Activated T-helper 1 cell treated with anti-CD3 and anti-CD28 coated beads, Interleukin-2, amount 50 U/mL, for 16 hours (primary cell): ENCODE measurements at places on chromosomes 7 and 10.

- no peak for DNase-seq
Observed at GRCh38 chr7:115356999-115357702, 435.3 kb downstream of the MDFIC start.

GRCh38 chr10:60534761-60535389 is 145.2 kb upstream of the ANK3 start:
- DNase-seq, result no peak

- no peak for DNase-seq
Observed at GRCh38 chr10:71059054-71059818, 153.1 kb upstream of the UNC5B start.

DNA sequence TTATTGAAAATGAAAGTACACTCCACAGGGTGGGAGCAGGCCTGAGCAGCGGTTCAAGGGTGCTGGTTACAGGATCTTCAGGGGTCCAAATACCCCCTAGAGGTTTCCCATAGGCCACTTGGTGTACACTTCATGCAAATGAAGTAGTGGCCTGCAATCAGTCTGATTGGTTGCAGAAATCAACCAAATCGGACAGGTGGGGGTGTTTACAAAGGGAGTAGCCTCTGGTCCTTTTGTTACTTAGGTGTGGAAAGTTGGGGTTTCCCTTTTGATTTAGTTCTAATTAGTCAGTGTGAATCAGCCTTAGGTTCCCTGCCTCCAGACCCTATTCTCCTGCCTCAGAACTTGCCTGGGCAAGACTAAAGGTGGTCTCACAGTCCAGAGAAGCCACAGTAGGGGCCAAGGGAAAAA is 49.6 kb downstream of the SYPL1 start:
- DNase-seq, result no peak

DNA sequence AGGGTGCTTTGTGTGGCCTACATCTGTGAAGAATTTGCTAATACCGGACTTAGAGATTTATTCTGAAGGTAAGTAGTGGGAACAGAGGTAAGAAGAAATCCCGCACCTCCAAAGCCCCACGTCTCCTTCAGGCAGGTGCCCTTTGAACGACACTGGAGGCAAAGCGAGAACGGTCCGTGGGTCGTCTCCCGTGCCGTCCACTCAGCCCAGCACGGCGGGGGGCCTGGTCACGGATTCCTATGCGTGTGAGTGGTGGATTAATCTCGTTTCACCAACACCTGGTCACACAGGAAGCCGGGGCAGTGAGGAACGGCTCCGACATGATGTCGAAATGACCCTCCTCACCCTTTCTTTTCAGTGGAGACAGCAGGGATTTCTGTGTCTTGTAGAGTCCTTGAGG is 21.0 kb upstream of the ZFAND2A start:
- no peak for DNase-seq

- DNase-seq, result no peak
Observed at GRCh38 chr7:133572843-133573242, 320.0 kb downstream of the EXOC4 start.

GRCh38 chr7:92838934-92839333 is 2.6 kb upstream of the CDK6 start:
- DNase-seq, result no peak

GRCh38 chr7:142592664-142593063 is 156.6 kb upstream of the PRSS1 start:
- DNase-seq, result no peak

DNA sequence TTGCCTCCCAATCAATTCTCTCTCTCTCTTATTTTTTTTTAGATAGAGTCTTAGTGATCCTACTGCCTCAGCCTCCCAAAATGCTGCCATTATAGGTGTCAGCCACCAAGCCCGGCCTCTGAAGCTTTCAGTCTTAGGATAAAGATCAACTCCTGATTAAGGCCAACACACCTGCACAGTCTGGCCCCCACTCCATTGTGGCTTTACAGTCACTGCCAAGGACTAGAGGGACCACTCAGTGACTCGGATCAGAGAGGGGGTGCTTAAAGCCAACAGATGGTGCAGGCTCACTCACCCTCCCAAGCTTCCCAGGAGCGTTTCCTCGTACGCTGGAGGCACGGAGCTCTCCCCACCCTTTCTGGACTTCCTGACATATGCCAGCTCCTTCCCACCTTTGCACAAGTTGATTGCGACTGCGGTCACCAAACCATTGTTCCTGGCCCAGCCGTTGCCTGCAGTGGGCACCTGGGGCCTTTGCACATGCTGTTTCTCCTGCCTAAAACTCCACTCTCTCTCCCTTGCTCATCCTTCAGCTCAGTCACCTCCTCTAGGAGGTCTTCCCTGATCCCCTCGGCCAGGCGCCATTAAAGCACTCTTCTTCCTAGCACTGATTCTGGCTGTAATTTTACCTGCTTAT is 1.7 kb upstream of the CDH23 start:
- DNase-seq, result no peak

DNA sequence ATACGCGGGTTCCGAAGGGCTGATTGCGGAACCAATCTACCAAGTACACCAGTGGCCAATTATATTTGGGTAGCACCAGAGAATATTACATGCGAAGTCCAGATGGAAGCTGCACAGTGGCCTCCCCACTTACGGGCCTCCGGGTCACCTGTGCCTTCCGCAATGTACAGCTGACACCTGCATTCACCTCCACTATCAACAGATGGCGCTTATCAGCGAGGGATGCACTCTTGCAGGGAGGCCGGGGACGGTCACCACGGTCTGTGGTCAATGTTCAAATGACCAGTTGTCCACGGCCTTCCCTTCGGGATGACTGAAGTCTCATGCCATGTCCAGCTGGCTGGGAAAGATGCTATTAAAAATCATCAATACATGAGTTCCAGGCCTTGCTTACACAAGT is 47.6 kb downstream of the SLIT1 start:
- DNase-seq, result no peak

DNA sequence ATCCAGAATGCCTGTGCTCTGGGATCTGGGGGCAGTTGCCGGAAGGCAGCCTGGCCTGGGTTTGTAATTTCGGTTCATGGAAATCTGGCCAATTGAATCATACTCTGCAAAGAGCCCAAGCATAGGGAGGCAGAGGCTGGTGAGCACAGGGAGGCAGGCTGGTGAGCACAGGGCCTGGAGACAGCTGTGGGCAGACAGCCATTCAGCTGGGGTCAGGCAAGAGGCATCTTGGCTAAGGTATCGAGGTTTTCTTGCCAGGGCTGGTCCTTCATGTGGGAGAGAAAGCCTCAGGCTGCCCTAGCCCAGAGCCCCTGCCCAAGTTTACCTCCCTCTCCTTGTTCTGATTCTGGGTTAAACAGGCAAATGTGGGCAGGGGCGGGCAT is 63.7 kb upstream of the BAIAP2L1 start:
- DNase-seq, result no peak

DNA sequence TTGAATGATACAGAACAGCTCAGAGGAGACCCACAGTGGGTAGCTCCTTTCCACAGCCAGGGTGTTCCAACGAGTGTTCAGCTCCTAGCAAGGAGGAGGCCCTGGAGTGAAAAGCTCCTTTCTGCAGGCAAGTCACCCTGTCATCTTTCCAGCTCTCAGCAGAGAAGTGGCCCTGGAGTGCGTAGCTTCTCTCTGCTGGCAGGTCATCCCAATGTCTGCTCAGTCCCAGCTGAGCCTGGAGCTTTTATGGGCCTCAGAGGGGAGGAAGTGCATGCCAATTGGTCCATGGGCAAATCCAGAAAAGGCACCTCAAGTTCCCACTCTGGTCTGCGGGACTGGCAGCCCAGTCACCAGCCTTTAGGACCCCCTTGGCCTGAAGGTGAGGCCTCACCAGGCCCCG is 30.8 kb upstream of the ZMYND11 start:
- DNase-seq, result no peak

DNA sequence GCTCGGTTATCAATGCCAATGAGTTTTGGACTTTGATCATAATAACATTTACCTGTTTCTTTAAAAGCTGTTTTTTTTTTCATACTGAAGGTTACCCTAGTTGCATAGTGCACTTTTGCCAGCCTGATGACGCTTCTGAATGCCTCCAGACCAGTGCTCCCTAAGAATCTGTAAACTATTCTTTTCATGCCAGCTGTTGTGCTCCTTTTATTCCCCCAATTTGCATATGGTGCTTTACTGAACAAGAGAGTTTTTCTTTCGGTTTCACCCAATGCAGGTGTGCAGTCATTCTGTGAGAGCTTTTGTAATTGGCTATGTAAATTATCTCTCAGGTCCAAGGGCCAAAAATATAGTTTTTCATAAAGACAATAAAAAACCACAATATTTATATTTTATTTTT is 48.1 kb upstream of the GLCCI1 start:
- no peak for DNase-seq

DNA sequence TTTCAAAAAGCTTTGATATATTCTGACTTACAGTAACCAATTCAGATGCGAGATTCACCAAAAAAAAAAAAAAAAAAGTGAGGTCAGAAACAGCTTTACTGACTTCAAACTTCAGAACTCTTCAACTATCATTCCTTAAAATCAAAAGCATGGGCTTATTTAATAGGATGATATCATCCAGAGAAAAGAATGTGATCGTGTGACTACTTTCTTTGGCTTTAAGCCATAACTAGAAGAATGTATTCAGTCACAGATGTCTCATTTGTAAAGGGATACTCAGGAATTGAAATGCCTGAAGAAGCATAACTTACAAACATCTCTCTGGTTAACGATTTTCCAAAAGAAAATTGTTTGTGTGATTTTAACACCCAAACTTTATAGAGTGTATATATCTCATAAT is 11.5 kb downstream of the TPK1 start:
- no peak for DNase-seq

GRCh38 chr10:35006836-35007235 is 83.3 kb downstream of the CUL2 start:
- DNase-seq, result no peak

DNA sequence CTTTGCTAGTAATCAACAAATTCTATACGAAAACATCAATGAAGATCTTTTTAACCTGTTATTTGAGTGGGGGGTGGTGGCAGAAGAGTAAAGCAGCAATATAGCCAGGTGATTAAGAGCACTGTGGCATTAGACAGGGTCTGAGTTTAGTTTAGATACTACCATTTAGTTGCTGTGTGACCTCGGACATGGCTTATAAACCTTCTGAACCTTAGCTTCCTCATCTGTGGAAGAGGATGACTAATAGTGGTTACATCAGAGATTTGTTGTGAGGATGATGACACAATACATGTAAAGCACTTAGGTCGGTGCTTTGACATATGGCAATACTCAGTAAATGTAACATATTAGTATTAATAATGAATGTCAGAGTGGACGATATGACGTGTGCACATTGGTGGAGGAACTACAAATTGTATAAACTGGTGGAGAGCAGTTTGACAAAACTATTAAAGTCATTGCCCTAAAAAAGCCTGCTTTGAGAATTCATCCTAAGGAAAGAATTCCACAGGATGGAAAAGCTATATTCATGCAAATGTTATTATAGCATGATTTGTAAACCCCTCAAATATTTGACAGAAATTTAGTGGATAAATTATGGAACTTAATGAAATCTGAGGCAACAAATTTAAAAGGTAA is 24.3 kb downstream of the SPAG6 start:
- DNase-seq, result no peak

- no peak for DNase-seq
Observed at GRCh38 chr7:111710839-111711380, 148.6 kb upstream of the IMMP2L start.

DNA sequence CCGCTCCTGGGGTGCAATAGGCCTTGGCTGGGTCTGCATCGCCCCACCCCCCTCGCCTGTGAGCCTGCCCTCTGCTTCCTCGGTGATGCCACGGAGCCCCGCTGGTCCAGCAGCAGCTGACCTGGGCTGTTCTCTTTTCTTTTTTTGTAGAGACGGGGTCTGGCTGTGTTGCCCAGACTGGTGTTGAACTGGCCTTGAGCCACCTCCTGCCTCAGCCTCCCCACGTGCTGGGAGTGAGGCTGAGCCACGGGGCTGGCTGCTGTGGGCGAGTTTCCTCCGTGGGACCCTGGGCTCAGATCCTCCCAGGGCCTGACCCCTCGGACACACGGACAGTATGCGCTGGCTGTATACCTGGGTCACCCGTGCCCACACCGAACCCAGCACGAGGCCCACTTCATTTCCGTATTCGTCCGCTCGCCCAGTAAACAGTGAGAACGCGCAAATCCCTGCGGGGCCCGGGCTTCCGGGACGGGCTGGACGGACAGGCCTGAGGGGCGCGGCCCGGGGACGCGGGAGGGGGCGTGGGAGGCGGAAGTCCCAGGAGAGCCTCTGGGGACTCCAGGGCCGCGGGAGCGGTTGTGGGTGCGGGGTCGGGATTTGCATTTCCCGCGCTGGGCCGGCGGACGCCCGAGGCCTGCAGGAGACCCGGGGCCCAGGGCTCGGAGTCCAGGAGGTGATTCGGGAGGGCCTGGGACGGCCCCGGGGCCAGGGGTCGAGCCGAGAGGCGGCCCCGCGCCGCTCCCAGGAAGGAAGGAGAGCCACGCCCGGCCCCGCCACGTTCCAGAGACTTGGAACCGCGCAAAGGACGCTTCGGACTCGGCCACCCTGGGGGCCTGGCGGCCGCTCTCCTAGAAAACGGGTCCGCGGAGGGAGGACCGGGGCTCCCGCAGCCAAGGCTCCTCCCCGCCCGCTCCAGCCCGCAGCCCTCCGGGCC is 57.7 kb upstream of the DNAJB6 start:
- no peak for DNase-seq

GRCh38 chr10:1107679-1108078 is 51.5 kb downstream of the WDR37 start:
- no peak for DNase-seq

- DNase-seq, result no peak
Observed at GRCh38 chr10:11842411-11842810, 19.3 kb downstream of the PROSER2 start.

DNA sequence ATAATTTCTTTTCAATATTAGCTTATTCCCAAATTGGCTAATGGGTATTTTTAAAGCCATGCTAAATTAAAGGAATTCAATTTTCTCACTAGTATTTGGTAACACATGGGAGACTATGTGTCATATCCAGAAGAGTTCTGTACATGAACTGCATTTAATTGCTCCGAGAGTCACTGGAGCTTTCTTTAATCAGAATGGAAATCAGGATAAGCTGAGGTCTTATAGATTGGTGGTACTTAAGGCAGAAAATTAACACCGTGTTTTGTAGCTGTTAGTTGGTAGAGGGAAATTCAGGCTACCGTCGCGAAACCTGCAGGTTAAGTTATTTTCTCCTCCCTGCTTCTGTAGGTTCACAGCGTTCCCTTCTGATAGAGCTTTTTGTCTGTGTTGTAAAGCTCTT is at the start of gene WEE2:
TSS of gene WEE2 (plus strand) at position 3 of the 400 bp plus-strand sequence. CDS start 406 bp downstream, outside the sequence.
- DNase-seq, result no peak

DNA sequence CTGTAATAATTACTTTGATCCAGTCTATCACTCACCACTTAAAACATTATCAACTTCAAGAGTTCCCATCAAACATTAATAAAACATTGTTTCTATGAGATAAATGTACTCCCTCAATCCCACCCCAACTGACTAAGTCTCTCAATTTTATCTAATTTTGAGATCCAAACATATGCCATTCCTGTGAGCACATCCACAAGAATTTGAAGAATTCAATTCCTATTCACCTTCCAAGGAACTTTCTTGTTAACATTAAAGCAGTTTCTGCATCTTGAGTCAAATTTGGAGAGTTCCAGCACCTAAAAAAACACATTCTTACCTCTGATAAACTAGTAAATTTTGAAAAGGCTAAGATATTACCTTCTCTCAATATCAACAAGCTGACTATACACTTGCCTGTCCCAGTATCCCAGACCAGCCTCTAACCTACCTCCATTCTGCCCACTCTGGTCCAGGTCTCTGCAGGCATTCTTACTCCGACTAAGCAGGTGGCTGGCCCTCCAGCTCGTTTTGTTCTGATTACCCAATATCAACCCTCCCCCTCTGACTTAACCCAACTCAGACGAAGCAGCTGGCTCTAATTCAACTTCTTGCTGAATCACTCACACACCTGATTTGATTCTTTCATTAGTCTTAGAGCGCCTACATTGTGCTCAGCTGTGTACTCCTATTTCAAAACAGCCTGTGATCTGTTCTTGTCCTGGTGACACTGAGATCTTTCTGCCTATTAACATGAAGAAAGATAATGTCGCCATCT is 275.2 kb downstream of the IPMK start:
- DNase-seq, result no peak
